ENCODE measurements at places on chromosomes 11 and 22. TPM values are rescaled to one million over a fixed set of nuclear protein-coding genes. Genes with fewer than 3 reads are reported as not detected.

The ST14 gene
- total RNA-seq, result not detected

The IGSF22 gene
- total RNA-seq, result 1.2 TPM

The KRTAP5-11 gene
- total RNA-seq, result not detected

The HDHD5 gene
- 39.2 TPM for total RNA-seq

The KCNE3 gene
- not detected for total RNA-seq

The MPPED1 gene
- not detected for total RNA-seq

The MMP27 gene
- total RNA-seq, result not detected

The TRMU gene
- 62.8 TPM for total RNA-seq

The CYP2D6 gene
- total RNA-seq, result 3.4 TPM

The SERPING1 gene
- total RNA-seq, result not detected

The TMA7B gene
- 4.2 TPM for total RNA-seq

The RCE1 gene
- 21.5 TPM for total RNA-seq

The A4GALT gene
- total RNA-seq, result 0.10 TPM

The MAPK8IP2 gene
- 0.28 TPM for total RNA-seq

The ADM2 gene
- 6.1 TPM for total RNA-seq

The C11orf21 gene
- 71.7 TPM for total RNA-seq

The CYTH4 gene
- total RNA-seq, result 113 TPM

The ADORA2A gene
- total RNA-seq, result 31.8 TPM

The APOA1 gene
- total RNA-seq, result 0.26 TPM

The JOSD1 gene
- 66.4 TPM for total RNA-seq

The PNPLA5 gene
- not detected for total RNA-seq

The OR51E2 gene
- total RNA-seq, result not detected

The TSPAN18 gene
- total RNA-seq, result 67.5 TPM
